ENCODE measurements at places on chromosomes 16 and 17. TPM values are rescaled to one million over a fixed set of nuclear protein-coding genes. Genes with fewer than 3 reads are reported as not detected.
A peak's percentile ranks its signal among the peaks of the same experiment; 100 is the strongest.

DNA sequence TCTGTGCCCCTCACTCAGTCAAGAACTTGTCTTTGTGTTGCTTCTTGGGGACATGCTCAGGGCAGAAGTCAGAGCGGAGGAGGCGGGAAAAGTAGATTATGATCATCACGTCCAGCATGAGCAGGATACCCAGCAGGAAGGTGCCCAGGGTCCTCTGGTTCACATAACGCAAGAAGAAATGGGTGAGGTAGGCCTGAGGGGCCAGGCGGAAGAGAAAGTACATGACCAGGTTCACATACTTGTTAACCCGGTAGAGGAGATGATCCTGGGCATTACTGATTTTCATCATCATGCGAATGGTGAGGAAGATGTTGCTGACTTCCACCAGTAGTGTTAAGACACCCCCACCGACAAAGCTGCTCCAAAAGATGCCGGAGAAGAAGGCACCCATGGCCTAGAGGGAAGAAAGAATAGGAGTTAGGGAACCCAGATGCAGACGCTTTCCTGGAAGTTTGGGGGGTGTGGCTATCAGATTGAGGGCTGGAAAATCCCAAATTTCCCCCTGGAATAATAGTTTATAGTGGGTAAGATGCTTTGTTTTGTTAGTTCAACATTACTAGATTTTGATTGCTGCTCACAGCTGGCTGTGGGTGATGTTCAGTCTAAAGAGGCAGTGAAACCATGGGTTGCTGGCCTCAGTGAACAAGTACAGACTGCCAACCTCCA, 1.4 kb downstream of the TLCD1 start:
- peak overlapping the region; percentile 79 for H3K4me3 ChIP-seq
- DNase-seq: no peak
- no peaks in the 10 kb centered on the region for H3K27me3 ChIP-seq
- H3K4me1 ChIP-seq: peaks cover 58% of the 10 kb centered on the region

- no peak overlapping the region for H3K4me3 ChIP-seq
- no peaks in the 10 kb centered on the region for H3K4me1 ChIP-seq
- no peaks in the 10 kb centered on the region for H3K36me3 ChIP-seq
- H3K27me3 ChIP-seq: no peaks in the 10 kb centered on the region
- no peak for DNase-seq
Measured at GRCh38 chr16:59665618-59666220, 931.6 kb upstream of the GOT2 start.

- DNase-seq: no peak
- no peak overlapping the region for H3K4me3 ChIP-seq
- no peaks in the 10 kb centered on the region for H3K36me3 ChIP-seq
- H3K4me1 ChIP-seq: peaks cover 32% of the 10 kb centered on the region
- peaks cover 83% of the 10 kb centered on the region for H3K27me3 ChIP-seq
- no peak overlapping the region for H3K27ac ChIP-seq
Measured at GRCh38 chr17:38562215-38562569, 43.6 kb downstream of the SRCIN1 start.

GRCh38 chr16:81798311-81799137, 19.4 kb downstream of the PLCG2 start:
- DNase-seq: no peak
- no peaks in the 10 kb centered on the region for H3K36me3 ChIP-seq
- H3K27me3 ChIP-seq: peaks cover 4% of the 10 kb centered on the region
- H3K27ac ChIP-seq: no peak overlapping the region

The LRRC46 gene
- not detected for total RNA-seq

DNA sequence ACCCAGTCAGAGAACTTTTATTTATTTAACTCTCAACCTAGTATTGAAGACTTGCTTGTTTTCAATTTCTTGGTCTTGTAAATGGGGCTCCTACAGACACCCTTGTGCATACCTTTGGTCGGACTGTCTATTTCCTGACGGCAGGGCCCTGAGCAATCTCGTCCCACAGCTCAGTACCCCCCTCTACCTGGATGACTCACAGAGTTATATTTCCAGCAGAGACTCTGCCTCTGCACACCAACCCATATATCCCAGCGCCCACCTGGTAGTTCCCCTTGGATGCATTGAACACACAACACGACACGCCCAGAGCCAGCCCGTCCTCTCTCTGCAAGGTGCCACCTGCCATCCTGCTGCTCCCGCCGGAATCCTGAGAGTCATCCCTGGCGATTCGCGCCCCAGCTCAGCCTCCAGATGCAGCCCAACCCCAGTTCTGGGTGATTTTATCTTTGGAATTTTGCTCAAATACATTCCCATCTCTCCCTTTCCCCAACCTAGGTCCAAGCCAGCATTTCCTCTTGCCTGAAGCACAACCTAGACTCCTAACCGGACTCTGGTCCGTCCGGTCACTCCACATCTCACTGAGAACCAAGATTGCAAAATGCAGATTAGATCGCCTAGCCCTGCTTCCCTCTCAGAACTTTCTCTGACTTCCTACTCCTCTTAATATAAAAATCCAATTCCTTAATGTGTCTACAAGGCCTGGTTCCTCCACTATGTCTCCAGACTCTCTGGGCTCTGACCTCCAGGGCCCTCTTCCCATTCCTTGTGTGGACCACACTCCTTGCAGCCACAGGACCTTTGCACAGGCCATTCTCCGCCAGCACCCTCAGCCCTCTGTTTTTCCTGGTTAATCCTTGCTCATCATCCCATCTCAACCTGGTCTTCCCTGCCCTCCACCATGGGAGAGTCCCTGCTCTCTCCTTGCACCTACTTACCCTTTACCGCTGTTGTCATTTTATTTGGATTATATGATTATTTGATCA, 129.2 kb downstream of the SEC14L1 start:
- no peaks in the 10 kb centered on the region for H3K27me3 ChIP-seq
- H3K36me3 ChIP-seq: no peaks in the 10 kb centered on the region
- DNase-seq: no peak
- H3K4me3 ChIP-seq: no peak overlapping the region

DNA sequence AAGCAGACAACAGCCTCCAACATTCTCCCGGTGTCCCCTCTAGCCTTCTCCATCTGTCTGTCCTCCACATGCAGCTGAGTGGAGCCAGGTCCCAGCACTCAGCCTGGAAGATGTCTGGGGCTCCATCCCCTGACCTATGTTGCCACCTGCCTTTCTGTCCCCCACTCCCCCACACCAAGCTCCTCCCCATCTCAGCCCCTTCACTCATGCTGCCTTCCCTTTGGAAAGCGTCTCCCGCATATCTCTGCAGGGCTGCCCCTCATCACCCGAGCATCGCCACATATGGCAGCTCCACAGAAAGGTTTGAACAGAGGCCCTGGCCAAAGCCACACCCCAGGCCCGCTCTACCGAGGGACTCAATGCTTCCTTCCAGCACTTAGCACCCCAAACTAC, 24.2 kb downstream of the NSMCE1 start:
- H3K27me3 ChIP-seq: no peaks in the 10 kb centered on the region
- H3K36me3 ChIP-seq: no peaks in the 10 kb centered on the region
- no peak overlapping the region for H3K4me3 ChIP-seq
- H3K27ac ChIP-seq: no peak overlapping the region
- peaks cover 21% of the 10 kb centered on the region for H3K4me1 ChIP-seq

DNA sequence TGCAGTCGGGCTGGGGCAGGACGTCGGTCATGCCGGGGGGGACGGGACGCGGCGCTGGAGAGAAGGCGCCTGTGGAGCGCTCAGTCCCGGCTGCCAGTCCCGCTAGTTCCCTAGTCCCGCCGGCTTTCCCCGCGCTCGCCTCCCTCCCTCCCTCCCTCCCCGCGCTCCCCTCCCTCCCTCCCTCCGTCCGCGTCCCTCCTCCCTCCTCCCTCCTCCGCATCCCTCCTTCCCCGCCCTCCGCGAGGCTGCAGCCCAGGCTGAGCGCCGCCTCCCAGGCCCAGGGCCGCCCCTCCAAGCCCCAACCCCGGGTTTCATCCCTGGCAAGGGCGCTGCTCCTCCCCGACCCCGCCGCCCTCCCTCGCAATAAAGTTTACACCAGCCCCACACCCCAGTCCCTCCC, 34.8 kb downstream of the TIMM22 start:
- peaks cover 3% of the 10 kb centered on the region for H3K4me1 ChIP-seq
- H3K36me3 ChIP-seq: no peaks in the 10 kb centered on the region
- no peak for DNase-seq
- peaks cover 10% of the 10 kb centered on the region for H3K27me3 ChIP-seq

GRCh38 chr17:74028354-74029116, 174.9 kb upstream of the RPL38 start:
- peaks cover 39% of the 10 kb centered on the region for H3K27me3 ChIP-seq
- H3K36me3 ChIP-seq: no peaks in the 10 kb centered on the region
- no peak overlapping the region for H3K27ac ChIP-seq
- no peak for DNase-seq

- no peaks in the 10 kb centered on the region for H3K4me1 ChIP-seq
- no peak overlapping the region for H3K27ac ChIP-seq
- no peaks in the 10 kb centered on the region for H3K27me3 ChIP-seq
Measured at GRCh38 chr17:54191261-54191660, 368.5 kb downstream of the KIF2B start.

The FN3KRP gene
- 30.6 TPM for total RNA-seq

The CCL7 gene
- total RNA-seq: not detected

The ARHGDIG gene
- total RNA-seq: 4.8 TPM

The SOST gene
- total RNA-seq: 0.23 TPM

The AATK gene
- 15.2 TPM for total RNA-seq

- H3K27me3 ChIP-seq: no peaks in the 10 kb centered on the region
- no peak overlapping the region for H3K4me3 ChIP-seq
- H3K4me1 ChIP-seq: no peaks in the 10 kb centered on the region
- DNase-seq: no peak
- H3K27ac ChIP-seq: no peak overlapping the region
- H3K36me3 ChIP-seq: no peaks in the 10 kb centered on the region
Measured at GRCh38 chr17:17985555-17985954, 12.9 kb downstream of the DRC3 start.

The KRT24 gene
- total RNA-seq: not detected

GRCh38 chr16:30787613-30788378, 791 bp upstream of the ZNF629 start:
- no peak for DNase-seq
- H3K27me3 ChIP-seq: no peaks in the 10 kb centered on the region
- peak overlapping the region; percentile 91 for H3K4me3 ChIP-seq
- H3K27ac ChIP-seq: peak overlapping the region; percentile 88

The RNF222 gene
- not detected for total RNA-seq

DNA sequence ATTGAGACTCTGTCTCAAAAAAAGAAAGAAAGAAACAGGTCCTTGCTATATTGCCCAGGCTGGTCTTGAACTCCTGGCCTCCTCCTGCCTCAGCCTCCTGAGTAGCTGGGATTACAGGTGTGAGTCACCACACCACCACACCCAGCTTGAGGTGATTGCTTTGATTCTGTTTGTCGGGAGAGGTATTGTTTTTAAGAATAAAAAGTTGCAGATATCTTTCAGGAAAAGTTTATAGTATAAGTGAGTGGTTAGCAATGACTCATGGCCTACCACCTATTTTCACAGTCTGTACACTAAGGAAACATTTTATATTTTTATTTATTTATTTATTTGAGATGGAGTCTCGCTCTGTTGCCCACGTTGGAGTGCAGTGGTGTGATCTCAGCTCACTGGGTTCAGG, 45.0 kb downstream of the RHOT1 start:
- H3K4me3 ChIP-seq: no peak overlapping the region
- peaks cover 23% of the 10 kb centered on the region for H3K36me3 ChIP-seq
- no peak overlapping the region for H3K27ac ChIP-seq
- no peaks in the 10 kb centered on the region for H3K27me3 ChIP-seq

GRCh38 chr16:87361916-87362619, 21.5 kb downstream of the FBXO31 start:
- no peaks in the 10 kb centered on the region for H3K27me3 ChIP-seq
- no peak for DNase-seq
- peaks cover 34% of the 10 kb centered on the region for H3K36me3 ChIP-seq
- H3K27ac ChIP-seq: no peak overlapping the region

DNA sequence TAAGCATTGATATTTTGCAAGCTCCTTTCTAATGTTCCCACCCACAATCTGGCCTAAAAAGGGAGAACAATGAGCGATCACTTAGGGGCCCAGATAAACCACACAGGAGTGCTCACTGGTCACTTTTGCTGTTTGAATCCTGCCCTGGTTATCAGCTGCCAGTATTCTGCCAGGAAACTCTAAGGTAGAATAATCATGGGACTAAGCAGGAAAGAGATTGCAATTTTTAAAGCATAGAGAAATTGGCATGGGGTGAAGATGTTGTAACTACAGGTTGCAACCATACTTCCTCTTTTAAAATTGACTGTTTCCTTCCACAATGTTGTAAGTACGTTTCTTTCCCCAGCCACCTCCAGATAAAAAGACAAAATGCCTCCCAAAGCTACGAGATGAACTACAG, 251.2 kb upstream of the CDH11 start:
- H3K27me3 ChIP-seq: no peaks in the 10 kb centered on the region
- H3K4me3 ChIP-seq: no peak overlapping the region
- peaks cover 11% of the 10 kb centered on the region for H3K4me1 ChIP-seq

DNA sequence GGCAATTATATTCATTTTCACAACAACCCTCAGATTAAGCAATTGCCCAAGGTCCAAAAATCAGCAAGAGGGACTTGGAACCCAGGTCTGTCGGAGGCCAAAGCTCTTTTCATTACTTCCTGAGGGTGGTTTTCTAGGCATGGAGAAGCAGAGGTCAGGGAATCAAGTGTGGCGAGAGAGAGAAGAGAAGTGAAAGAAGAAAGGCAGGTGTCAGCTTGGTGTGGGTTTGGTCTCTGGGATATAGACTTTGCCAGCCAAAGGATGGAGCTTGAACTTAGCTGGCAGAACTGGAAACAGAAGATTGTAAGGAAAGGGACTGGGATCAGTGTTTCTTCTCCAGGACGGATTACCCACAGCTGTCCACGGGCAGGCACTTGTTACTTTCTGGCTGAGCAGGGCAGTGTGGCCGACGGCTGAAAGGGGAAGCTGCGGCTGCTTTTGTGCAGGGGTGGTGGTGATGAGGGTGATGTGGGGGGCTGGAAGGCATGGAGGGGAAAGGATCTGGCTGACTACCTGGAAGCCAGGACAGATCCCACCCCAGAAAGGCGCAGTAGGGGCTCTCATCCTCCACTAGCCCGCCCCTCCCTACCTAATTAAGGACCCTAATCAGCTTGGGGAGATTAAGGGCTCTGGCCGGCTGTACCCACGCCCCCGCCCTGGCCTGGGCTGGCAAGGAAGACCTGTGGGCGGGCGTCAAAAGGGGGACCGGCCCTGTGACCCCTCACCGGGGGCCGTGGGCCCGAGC, at the start of gene GUCY2D:
Gene GUCY2D, plus strand, starts transcription at position 640 of the 745 bp plus-strand sequence. CDS start 433 bp downstream, outside the sequence.
- peak within 1 kb of the TSS; percentile 6 for H3K4me3 ChIP-seq
- H3K4me1 ChIP-seq: no peaks in the 10 kb centered on the region
- peaks cover 72% of the 10 kb centered on the region for H3K27me3 ChIP-seq
- DNase-seq: no peak
- no peaks in the 10 kb centered on the region for H3K36me3 ChIP-seq

GRCh38 chr17:32876417-32877163, at the start of gene MYO1D:
Gene MYO1D (minus strand): TSS chr17:32877124. CDS start chr17:32876872, 252 bp downstream.
- peaks cover 23% of the 10 kb centered on the region for H3K4me1 ChIP-seq
- DNase-seq: peak; percentile 52
- H3K4me3 ChIP-seq: peak within 1 kb of the TSS; percentile 96
- H3K36me3 ChIP-seq: no peaks in the 10 kb centered on the region
- no peaks in the 10 kb centered on the region for H3K27me3 ChIP-seq
- H3K27ac ChIP-seq: peak within 1 kb of the TSS; percentile 99

- H3K36me3 ChIP-seq: no peaks in the 10 kb centered on the region
- H3K4me1 ChIP-seq: no peaks in the 10 kb centered on the region
- peaks cover 6% of the 10 kb centered on the region for H3K27me3 ChIP-seq
- DNase-seq: no peak
Measured at GRCh38 chr16:15576960-15577958, 65.7 kb downstream of the MARF1 start.

GRCh38 chr17:15958484-15958854, 13.5 kb downstream of the ADORA2B start:
- H3K36me3 ChIP-seq: no peaks in the 10 kb centered on the region
- H3K4me1 ChIP-seq: peaks cover 12% of the 10 kb centered on the region
- DNase-seq: no peak
- peak overlapping the region; percentile 14 for H3K27ac ChIP-seq
- H3K27me3 ChIP-seq: no peaks in the 10 kb centered on the region

Measured in mesothelial cell of epicardium (in vitro differentiated cells).